ENCODE measurements at places on chromosomes 16 and 17.

GRCh38 chr17:73954951-73955350, 248.5 kb upstream of the RPL38 start:
- DNase-seq, result no peak

DNA sequence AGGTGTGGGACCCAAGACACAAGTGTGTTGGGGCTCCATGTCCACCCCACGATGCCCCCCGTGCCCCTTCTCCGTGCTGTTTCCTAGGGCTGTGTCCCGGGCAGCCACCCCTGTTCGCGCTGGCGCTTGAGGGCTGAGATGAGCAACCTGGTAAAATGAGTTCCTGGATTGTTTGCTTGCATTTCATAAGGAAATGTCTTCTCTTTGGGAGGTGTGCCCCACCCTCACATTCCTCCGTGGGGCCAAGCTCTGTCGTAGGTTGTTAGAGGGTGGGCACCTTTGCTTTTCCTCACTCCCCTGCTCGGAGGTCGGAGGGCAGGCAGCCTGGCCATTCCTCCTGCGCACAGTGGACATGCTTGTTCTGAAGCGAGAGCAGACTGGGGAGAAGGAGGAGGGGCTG, 171.3 kb upstream of the CHMP6 start:
- no peak for DNase-seq

GRCh38 chr17:67200727-67201301, 44.2 kb downstream of the HELZ start:
- DNase-seq, result no peak

DNA sequence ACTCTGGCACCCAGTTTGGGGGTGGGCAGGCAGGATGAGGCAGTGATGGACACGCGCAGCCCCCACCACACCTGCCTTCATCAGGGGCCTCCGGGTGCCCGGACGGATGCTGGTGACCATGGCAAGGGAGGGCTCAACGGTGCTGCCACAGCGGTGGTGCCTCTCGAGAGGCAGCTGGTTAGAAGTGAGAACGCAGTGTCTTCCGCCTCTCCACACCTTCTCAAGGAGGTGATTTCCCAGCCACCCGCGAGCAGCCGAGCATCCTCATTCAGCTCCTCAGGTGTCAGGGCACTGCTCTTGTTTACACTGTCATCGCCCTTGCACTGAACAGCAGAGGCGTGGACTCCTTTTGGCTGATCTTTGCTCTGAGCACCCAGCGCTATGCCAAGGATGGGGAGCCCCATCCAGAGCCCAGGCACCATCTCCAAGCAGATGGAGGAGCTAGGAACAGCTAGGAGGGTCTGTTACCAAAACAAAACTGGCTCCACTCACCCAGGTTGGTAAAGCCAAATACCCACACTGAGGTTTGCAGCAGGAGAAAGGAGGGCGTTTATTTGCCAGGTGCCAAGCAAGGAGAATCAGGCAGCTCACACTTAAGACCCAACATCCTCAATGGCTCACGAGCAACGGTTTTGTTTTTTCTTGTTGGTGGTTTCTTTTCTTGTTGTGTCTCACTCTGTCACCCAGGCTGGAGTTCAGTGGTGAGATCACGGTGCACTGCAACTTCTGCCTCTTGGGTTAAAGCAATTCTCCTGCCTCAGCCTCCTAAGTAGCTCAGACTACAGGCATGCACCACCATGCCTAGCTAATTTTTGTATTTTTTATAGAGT, 174.3 kb upstream of the TNRC6C start:
- DNase-seq, result no peak

DNA sequence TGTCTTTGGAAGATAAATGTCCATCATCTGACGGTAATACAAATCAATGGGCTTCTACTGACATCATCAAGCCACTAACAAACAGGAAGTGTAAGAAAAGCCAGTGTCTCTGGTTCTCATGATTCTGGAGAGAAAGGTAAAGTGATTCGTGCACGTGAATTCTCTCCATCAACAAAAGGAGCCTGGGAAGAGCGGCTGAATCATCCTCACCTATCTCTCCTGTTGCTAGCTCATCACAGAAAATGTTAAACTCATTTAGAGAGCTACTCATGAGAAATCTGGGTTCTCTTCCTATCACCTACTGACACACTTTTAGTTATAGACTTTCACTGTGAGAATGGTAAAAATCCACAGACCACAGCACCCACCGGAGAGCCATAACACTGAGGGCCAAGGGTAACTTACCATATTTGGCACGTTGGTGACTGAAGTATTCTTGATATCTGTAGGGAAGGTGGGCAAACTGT, 70.3 kb downstream of the CREBBP start:
- no peak for DNase-seq

- no peak for DNase-seq
Measured at GRCh38 chr16:84199861-84200260, 8.9 kb downstream of the ADAD2 start.

DNA sequence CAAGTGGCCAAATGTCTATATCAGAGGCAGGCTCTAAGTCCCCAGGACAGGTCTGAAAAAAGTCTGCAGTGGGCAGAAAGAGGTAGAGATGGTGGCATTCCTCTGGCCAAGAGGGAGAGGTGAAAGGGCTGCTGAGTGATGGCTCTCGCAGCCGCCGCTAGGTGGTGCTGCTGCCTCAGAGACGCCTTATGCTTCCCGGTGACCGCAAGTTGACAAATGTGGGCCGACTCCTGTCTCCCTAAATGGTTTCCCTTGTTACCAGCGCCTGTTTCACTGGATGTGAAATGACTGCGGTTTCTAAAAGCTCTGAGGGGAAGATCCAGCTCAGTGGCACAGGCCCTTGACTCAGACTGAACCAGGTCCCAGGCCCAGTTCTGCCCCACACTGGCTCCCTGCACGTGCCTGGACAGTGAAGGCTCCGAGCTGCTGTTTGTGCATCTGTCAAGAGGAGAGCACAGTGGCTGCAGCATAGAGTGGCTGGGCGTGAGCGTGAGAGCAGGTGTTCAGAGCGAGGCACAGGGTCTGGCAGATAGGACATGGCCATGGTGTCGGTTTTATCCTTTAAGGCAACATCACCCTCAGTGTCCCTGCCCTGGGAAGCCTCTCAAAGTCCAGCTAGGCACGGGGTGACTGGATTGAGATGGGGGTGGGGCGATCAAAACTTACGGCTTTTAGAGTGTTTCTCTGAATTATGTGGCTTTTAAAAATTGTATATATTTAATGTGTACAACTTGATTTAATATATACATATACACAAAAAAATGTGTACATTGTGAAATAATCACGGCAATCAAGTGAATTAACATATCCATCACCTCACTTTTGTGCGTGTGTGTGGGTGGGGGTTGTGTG, 19.9 kb downstream of the CLEC16A start:
- DNase-seq, result no peak

- no peak for DNase-seq
Measured at GRCh38 chr17:29042679-29043538, at the start of gene PIPOX. PIPOX (plus strand) TSS chr17:29043141; CDS start chr17:29043226, 85 bp downstream.

DNA sequence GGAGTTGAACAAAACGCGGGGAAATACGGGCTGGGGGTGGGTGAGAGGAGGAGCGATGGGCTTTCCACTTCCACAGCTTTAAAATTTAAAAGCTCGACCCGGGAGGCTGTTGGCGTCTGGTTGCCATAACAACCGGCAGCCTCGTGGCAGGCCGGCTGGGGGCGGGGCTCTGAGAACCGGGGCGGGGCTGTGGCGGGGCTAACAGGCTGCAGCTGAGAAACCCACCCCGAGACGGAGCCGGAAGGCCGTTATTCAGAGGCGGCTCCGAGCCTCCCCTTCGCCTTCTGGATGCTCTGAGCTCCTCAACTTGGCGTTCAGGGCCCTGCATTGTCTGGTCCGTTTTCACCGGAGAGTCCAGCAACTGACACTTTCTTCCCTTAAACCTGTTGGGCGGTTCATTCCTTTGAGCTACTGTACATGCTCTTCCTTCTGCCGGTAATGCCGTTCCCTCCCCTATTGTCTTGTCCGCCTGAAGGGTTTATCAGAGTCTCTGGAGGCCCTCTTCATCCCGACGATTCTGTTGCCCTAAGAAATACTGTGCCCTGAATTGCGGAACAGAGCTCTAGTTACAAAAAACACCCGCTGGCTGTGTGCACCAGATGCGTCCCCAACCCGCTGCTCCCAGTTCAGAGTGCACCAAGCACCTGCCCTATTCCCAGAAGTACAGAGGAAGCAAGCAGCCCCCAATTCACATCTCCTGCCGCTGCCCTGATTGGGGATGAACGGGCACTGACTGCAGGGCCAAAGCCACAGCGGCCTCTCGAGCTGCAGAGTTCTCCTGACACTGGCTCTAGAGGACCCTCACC, 596 bp downstream of the DNAAF8 start:
- peak; percentile 9 for DNase-seq

- DNase-seq, result no peak
Measured at GRCh38 chr16:1778200-1779179, 3.9 kb downstream of the SPSB3 start.

DNA sequence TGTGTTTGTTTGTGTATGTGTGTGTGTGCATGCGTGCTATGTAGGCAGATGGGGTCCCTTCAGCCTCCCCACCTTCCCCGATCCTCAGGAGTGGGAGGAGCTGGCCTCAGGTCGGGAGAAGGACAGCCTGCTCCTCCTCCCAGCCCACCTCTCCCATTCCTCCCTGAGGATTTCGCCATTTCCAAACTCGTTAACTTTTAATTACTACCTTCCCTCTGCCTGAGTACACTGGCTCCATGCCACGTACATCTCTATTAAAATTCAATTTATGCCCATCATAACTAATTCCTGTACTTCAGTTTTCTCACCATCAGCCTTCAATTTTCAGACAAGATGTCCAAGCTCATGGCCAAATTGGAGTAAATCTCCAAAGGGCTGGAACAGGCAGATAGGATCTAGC, 148.6 kb downstream of the SDK2 start:
- DNase-seq, result no peak

- no peak for DNase-seq
Measured at GRCh38 chr16:57383276-57384247, 11.3 kb downstream of the CX3CL1 start.

GRCh38 chr16:83878838-83879237, 20.1 kb upstream of the MLYCD start:
- no peak for DNase-seq

DNA sequence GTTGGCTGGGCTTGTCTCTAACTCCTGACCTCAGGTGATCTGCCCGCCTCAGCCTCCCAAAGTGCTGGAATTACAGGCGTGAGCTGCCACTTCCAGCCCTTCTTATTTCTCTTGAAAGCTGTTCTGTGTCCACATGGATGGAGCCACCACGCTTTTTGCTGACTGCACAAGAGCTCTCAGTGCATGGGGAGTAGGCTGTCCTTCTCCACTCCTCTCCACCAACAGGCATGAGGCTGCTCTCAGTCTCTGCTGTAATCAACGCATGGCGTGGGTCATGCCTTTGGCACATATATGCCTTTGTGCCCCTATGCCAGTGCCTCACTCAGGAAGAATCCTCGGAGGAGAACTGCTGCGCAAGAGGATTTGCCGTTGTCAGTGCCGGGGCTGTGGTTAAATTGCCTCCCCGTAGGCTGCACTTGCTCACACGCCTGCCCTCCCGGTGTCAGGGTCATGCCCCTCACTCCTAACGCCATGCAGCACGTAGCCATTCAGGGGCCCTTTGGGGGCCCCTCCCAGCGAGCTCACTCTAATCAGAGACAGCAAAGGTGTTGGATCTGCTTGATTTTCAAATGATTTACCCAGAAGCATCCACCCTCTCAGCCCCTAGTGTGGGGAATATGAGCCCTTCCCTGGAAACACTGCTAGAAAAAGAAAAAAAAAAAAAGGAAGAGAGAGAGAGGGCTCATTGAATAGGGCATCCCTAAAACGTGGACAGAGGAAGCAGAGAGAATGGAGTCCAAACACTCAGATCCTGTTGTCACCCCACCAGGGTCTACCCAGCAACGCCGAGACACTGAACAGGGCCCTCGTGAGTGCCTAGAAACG, 47.5 kb upstream of the ZCCHC14 start:
- no peak for DNase-seq

DNA sequence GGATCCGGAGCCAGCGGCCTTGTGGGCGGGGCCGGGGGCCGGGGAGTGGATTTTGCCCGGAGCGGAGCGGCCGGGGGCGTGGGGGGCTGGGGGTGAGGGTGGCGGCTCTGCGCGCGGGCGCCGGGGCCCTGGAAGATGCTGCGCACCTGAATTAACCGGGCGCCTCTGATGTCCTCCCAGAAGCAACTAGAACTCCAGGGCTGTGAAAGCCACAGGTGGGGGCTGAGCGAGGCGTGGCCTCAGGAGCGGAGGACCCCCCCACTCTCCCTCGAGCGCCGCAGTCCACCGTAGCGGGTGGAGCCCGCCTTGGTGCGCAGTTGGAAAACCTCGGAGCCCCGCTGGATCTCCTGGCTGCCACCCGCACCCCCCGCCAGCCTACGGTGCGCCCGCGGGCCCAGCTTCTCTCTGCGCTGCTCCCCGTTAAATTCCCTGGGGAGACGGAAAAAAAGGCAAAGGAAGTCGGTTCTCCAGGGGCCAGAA, 549 bp downstream of the SLC26A11 start:
- DNase-seq, result no peak

GRCh38 chr16:14069818-14070217, 1.3 kb upstream of the MRTFB start:
- DNase-seq, result no peak

GRCh38 chr16:75789237-75789636, 62.9 kb upstream of the CPHXL start:
- peak; percentile 9 for DNase-seq

GRCh38 chr16:67430977-67431774, at the start of gene HSD11B2:
HSD11B2 (plus strand) TSS chr16:67431121; CDS start chr16:67431249, 128 bp downstream.
- DNase-seq, result no peak

DNA sequence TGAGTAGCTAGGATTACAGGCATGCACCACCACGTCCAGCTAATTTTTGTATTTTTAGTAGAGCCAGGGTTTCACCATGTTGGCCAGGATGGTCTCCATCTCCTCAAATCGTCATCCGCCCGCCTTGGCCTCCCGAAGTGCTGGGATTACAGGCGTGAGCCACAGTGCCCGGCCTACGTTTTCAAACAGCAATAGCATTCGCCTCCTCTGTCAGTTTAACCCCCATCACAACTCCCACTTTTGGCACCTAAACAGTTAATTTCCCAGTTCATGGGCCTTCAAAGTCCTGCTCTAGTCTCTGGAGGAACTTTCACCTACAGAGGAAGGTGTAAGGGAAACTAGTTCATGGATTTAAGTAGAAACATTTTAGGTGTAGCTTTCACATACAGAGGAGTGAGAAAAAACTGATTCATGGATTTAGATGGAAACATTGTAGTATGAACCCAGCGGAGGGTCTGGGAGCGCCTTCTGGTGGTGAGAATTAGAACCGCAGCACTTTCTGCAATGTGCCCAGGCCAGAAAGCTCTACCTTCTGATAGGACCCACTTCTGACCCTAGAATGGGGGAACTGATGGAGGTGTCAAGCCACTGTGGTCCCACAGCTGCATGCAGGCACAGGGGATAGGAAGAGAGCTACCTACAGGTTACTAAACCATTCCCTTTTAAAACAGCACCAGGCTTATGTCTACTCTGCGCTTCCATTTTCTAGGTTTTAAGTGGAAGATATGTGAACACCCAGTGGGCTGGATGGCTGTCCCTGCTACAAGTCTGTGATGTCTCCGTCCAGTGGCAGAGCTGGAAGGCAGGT, 12.0 kb upstream of the MEOX1 start:
- DNase-seq, result no peak

GRCh38 chr16:57055671-57056070, 36.7 kb upstream of the CPNE2 start:
- no peak for DNase-seq

All from non-pigmented ciliary epithelial cell (primary cell).